ENCODE measurements at places on chromosomes 3 and 15.
A peak's percentile ranks its signal among the peaks of the same experiment; 100 is the strongest.

DNA sequence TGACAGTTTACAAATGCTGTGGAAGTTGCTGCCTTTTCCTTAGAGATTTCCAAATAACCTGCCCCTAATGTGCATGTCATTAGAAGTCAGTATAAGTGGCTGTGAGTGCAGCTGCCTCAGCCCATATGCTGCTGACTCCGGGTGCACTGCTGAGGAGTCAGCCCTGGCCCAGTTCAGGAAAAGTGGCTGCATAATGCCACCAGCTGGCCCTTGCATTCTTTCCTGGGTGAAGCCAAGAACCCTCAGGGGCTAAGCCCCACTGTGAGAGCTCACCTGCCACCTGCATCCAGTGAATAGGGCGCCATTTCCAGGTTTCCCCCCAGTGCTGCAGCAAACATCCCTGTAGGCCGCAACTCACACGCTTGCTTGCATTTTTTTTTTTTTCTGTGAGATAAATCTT, 139.9 kb downstream of the TJP1 start:
- DNase-seq = no peak

DNA sequence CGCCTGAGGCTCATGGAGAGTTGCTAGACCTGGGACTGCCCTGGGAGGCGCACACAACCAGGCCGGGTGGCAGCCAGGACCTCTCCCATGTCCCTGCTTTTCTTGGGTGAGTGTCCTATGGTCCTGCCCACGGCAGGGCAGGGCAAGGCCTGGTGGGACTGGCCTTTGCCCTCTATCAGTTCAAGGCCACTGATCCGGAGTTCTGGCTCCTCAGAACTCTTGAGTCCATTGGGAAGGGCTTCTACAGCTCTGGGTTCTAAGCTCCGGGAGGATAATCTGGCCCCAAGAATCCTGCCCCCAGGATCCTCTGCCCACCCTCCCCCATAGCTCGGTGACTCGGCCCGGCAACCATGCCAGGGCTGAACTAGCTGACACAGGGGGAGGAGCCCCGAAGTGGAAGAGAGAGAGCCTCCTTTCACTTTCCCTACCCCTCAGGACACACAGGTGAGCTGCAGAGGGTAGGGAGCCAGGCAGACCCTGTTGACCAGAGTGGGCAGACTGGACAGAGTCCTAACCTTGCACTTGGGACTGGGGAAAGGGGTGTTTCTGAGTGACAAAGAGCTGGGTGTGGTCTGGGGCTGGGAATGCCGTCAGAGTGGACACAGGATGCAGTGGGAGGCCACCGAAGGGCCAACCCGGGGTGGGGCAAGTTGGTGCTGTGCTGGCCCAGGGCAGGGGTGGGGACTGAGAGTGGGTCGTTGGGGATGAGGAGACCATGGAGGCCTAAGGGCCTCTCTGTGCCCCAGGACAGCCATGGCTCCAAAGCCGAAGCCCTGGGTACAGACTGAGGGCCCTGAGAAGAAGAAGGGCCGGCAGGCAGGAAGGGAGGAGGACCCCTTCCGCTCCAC, 664 bp downstream of the PARP3 start:
- DNase-seq = no peak

DNA sequence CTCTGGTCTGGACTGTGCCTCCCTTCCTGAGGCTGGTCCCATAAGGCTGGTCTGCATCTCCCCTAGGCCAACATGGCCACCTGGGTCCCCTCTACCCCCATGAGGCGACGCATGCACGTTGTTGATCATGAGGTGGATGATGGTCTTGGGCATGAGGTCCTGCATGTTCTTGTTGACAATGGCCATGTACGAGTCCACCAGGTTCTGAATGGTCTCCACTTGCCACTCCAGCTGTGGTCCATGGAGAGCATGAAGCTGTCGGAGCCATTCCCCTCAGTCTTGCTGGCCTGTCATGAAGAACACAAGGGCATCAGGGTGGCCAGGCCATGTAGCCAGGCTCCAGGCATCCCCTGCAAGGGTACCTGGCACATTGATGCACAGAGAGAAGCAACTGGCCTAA, 27.1 kb upstream of the CSPG4 start:
- DNase-seq = no peak

GRCh38 chr3:147462856-147463255, 53.7 kb downstream of the ZIC1 start:
- no peak for DNase-seq

- no peak for DNase-seq
Observed at GRCh38 chr3:59866076-59866475, 816.3 kb upstream of the CFAP20DC start.

DNA sequence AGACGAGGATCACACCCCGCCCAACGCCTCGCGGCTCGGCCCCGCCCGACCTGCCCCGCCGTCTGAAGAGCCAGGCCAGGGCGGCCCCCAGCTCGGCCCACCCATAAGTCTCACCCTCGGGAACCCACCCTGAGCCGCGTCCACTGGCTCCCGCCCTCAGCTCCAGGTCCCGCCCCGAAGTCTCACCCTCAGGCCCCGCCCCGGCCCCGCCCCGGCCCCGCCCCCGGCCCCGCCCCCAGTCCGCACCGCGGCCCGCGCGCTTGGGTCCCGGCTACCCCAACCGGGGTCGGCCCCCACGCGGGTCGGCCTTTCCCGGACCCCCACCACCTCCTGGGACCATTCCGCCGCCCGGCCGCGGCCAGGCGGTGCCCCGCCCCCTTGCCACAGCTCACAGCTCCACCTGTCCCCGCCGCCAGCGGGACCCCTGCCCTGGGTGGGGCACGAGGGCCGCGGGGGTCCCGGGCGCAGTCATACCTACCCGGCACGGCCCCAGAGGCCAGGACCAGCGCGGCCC, 489 bp downstream of the CSPG5 start:
- peak; percentile 27 for DNase-seq

DNA sequence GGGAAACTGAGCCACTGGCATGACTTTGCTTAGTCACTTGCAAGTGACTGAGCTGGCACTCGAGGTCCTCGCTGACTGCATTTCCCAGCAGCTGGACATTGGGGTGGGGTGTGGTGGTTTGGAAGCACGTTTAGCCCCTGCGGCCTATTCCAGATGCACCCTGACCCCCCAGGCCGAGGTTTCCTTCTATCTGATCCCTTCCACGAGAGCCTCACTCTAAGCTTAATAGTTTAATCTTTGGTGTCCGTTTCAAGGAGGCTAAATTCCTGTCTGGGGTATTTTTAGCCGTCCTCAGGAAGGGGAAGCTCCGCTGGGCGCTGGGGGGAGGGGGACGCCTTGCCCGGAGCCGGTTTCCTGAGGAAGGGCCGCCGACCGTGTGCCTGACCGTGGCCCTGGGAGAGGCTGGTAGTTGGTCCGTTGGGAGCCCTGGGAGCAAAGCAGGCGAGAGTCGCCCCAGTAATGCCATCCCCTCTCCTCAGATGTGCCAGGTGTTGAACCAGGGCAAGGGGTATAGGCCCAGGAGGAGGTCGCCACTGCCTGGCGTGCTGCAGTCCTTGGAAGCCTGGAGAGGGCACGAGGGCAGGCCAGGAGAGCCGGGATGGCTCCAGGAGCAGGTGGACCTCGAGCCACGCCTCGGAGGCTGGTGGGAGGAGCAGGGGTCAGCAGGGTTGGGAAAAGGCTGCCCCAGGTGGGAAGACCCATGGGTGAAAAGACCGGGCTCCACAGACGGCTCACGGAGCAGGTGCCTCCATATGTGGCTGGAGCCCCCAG, 37.2 kb downstream of the IDH2 start:
- no peak for DNase-seq

GRCh38 chr3:44289882-44290462, 48.3 kb downstream of the TOPAZ1 start:
- DNase-seq = no peak

GRCh38 chr3:140469491-140469890, 208.4 kb upstream of the TRIM42 start:
- DNase-seq = no peak

DNA sequence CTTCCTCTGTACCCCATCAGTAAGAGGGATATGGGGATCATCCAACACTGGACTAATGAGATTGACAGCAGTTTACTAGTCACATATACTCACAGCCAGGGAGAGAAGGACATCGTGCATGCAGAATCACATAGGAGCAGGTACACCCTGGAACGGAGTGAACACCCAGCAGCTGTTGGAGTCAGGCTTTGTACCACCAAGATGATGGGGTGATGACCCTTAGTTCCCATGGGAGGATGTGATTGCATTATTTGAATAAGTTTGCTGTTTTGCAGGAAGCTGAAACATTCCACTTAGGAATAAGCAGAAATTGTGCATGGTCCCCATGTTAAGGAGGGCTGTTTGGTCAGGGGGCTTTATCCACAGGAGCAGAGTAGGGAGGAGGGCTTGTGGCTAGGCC, 482.7 kb upstream of the PDZRN3 start:
- no peak for DNase-seq

DNA sequence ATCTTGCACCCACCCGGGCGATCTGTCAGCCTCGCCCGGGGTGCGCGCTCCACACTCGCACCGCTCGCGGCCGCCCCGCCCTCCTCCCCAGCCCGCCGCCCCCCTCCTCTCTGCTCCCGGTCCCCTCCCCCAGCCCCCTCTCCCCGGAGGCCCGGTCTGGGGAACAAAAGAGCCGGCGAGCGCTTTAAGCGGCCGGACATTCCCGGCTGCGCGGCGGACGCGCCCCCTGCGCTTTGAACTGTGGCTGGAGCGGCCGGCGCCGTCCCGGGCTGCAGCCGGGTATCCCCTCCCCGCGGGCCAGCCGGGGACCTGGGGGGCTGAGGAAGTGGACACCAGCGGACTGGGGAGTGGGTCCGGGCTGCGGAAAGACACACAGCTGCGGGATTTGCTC, at the start of gene IGDCC3:
IGDCC3 (minus strand) TSS at position 27 of the 391 bp plus-strand sequence. CDS start 214 bp downstream, outside the sequence.
- no peak for DNase-seq

GRCh38 chr3:58161435-58162398, 49.1 kb downstream of the DNASE1L3 start:
- DNase-seq = no peak
